Adipose tissue (tissue), 3 donors: ENCODE measurements at places on chromosomes 3 and 15. TPM values are rescaled to one million over a fixed set of nuclear protein-coding genes. Genes with fewer than 3 reads are reported as not detected.

CLASP2 gene
- polyA plus RNA-seq = 4.9 TPM

PARL gene
- 34.8 TPM for polyA plus RNA-seq

MYLK gene
- polyA plus RNA-seq = 8.5 TPM

TEX9 gene
- 1.0 TPM for polyA plus RNA-seq

EBLN2 gene
- polyA plus RNA-seq = 0.66 TPM

GLDN gene
- 2.5 TPM for polyA plus RNA-seq

ARL13B gene
- 6.0 TPM for polyA plus RNA-seq

DLEC1 gene
- polyA plus RNA-seq = 0.22 TPM

TERC gene
- not detected for polyA plus RNA-seq

ZBTB20 gene
- polyA plus RNA-seq = 0.62 TPM

KNG1 gene
- not detected for polyA plus RNA-seq

TIPARP gene
- polyA plus RNA-seq = 94.6 TPM

ANKUB1 gene
- polyA plus RNA-seq = not detected

SEC61A1 gene
- polyA plus RNA-seq = 212 TPM

SERPINI2 gene
- 364 TPM for polyA plus RNA-seq

TMEM207 gene
- polyA plus RNA-seq = not detected

LIPC gene
- polyA plus RNA-seq = 0.56 TPM

MST1R gene
- polyA plus RNA-seq = 7.7 TPM

CNTN3 gene
- polyA plus RNA-seq = 0.41 TPM

RTF1 gene
- polyA plus RNA-seq = 16.3 TPM

TMCO5A gene
- polyA plus RNA-seq = 0.15 TPM

VILL gene
- polyA plus RNA-seq = 13.8 TPM

BUB1B gene
- polyA plus RNA-seq = 0.15 TPM

TMIE gene
- 0.34 TPM for polyA plus RNA-seq

STARD9 gene
- 15.0 TPM for polyA plus RNA-seq

NEK11 gene
- polyA plus RNA-seq = 2.6 TPM

C3orf52 gene
- polyA plus RNA-seq = 0.22 TPM

GPR160 gene
- polyA plus RNA-seq = 6.7 TPM

ANKRD34C gene
- not detected for polyA plus RNA-seq

LRRC31 gene
- polyA plus RNA-seq = 0.56 TPM

THAP10 gene
- polyA plus RNA-seq = 0.74 TPM

TMEM212 gene
- not detected for polyA plus RNA-seq

NANOGP8 gene
- polyA plus RNA-seq = not detected

SERPINI1 gene
- polyA plus RNA-seq = 15.0 TPM

ROBO1 gene
- polyA plus RNA-seq = 1.8 TPM

SLC28A2 gene
- not detected for polyA plus RNA-seq

MORC1 gene
- polyA plus RNA-seq = not detected

TNFAIP8L3 gene
- polyA plus RNA-seq = 17.5 TPM

SSUH2 gene
- polyA plus RNA-seq = 0.61 TPM

CCDC39 gene
- 0.11 TPM for polyA plus RNA-seq

ADGRG7 gene
- not detected for polyA plus RNA-seq
